ENCODE measurements at places on chromosomes 4 and X.

GRCh38 chrX:20685652-20686051 lies 418.9 kb upstream of the RPS6KA3 start:
- no peak for DNase-seq

- DNase-seq: no peak
These were observed 622.0 kb downstream of the CENPC start for GRCh38 chr4:66923081-66923865.

DNA sequence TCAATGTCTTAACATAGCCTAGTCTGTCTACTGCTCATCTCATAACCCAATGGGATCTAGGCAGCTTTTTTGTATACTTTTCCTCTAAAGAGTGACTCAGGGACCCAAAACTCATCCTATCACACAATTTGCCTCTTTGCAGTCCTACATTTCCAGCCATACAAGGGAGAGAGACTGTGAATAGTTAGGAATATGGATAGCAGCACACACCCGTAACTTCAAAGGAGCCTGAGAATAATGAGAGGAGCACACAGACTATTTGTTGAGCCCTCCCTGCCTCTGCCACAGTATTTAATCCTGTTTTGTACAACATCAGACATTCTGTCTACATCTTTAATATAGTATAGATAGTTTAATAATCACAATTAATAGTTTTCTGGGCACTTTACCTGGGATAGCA lies 83.2 kb downstream of the AREG start:
- DNase-seq: no peak

DNA sequence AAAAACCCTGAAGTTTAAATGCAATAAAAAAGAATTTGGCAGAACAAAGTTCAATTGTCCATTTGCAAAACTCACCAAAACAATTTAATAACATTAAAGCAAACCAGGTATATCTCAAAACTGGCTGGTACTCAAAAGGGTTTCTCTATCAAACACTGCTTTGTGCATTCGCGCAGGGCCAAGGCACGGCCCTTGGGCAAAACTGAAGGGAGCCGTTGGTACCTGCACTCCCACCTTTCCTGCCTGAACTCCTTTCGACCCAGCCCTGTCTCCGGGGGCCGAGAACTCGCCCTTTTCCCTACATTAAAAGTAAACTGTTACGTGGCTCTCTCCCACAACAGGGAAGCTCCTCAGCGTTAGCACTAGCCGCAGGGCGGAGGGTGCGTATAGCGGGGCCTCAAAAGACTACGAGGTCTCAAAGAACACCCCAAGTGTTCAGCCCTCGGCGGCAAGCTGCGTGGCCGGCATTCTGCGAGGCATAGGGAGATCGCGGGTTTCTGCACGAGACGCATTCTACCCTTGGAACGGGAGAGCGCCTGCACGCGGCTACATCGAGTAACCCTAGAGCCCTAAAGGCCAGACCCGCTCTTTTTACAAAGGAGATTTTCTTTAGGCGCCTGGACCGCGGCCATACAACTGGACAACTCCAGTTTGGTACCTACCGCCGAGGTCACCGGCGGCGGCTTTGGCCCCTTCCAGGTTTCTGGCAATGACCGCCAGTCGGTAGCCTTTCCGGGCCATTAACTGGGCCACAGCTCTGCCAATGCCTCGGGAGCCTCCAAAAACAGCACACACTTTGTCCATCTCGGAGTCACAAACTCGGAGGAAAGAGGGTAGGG lies 550 bp downstream of the CBR4 start:
- no peak for DNase-seq

DNA sequence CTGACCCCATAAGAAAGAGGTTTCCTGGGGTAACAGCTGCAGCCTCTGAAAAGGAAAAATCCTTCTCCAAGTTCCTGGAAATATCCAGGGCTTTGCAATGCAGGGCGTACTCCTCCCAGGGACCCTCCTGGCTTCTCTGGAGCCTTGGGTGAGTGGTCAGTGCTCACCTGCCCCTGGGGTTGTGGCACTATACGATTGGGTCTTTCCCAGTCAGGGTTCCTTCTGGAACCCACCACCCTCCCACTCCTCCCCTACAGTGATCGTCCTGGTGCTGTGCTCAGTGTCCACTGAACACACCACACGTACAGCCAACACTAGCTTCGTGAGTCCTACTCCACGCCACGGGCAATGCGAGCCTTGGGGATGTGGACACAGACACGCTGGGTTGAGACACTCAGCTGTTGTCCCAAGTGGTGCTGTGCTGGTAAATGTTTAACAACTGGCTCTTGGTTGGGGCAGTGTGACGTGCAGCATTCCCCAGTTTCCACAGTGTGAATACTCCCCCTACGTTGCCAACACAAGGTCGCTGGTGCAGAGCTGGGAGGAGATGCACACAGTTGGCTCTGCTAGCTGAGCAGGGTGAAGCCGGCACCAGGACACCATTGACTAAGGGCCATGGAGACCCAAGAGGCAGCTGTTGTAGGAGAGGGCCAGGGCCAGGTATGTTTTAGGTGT lies 65.4 kb downstream of the HTRA3 start:
- no peak for DNase-seq

- DNase-seq: no peak
These were observed 11.7 kb downstream of the C1GALT1C1 start for GRCh38 chrX:120617996-120618630.
